ENCODE measurements at places on chromosomes 7 and 10.
A peak's percentile ranks its signal among the peaks of the same experiment; 100 is the strongest.

GRCh38 chr10:68560186-68560942, at the start of gene TET1:
TSS of gene TET1 (plus strand) at chr10:68560337. CDS start at chr10:68572339, 12,002 bp downstream.
- DNase-seq = no peak

DNA sequence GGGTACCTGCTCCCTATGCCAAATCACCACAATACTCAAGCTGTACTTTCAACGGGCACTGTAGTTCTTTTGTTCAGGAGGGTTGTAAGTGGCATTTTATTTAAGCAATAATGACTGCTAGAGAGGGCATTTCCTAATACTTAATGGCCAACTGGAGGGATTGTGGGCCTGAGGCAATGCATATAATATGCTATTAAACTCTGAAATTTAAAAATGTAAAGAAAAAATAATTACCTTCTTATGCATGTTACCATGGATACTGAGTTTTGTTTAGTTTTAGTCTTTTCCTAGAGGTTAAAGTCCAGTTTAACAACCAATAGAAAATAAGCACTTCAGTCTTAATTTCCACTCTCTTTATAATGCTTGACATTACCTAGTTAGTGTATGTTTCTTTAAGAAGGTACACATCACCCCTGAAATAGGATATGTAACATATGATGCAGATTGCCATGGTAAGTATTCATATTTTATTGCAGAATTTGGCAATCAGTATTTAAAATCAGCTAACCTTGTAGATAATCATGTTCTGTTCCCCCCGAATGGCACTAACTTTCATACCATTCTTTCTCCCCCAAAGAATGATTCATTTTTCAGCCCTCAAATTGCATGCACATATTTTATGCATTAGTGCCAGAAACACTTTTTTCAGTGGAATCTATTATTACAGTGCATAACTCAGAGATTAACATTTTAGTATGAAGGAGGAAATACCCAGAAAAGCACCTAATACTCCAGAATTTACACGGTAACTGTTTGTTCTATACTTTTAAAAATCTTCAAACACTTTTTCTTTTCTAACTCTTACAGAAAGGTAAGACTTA, 90.3 kb upstream of the ZNF438 start:
- no peak for DNase-seq

DNA sequence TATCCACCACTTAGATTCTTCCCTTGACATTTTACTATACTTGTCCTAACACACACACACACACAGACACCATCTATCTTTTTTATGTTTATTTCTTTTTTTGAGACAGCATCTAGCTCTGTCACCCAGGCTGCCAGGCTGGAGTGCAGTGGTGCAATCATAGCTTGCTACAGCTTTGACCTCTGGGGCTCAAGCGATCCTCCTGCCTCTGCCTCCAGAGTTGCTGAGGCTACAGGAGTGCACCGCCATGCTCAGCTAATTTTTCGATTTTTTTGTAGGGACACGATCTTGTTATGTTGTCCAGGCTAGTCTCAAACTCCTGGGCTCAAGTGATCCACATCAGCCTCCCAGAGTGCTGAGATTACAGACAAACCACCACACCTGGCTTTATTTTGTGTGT, 16.7 kb downstream of the WIPI2 start:
- peak; percentile 25 for DNase-seq

DNA sequence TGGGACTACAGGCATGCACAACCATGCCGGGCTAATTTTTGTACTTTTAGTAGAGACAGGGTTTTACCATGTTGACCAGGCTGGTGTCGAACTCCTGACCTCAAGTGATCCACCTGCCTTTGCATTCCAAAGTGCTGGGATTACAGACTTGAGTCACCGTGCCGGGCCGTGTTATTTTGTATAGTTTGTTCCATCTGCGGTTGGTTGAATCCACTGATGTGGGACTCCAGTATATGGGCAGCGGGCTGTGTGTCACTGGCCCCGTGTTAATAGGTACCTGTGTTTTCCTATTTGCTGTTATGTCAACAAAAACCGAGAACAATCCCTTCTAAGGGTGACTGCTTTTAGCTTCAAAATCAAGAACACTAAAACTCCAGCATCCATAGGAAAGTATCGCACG, 297.6 kb upstream of the PITRM1 start:
- no peak for DNase-seq

- DNase-seq = no peak
These were observed 17.6 kb downstream of the GPRIN2 start for GRCh38 chr10:46538717-46539426.

DNA sequence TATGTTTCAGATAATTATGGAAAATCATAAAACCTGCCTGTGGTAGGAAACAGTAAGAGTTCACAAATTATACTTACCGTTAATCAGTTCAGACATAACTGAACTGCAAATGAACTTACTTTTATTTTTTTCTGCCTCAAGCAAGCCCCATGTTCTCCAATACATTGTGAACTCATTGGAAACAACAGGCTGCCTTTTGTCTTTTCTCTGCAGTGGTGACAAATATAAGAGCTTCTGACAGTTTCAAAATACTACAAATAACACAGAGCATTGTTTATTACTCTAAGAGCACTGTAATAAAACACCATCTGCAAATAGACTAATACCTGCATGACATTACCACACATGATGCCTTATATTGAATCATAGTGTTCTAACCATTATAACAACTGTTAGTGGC, 94.0 kb upstream of the CDCA7L start:
- no peak for DNase-seq

DNA sequence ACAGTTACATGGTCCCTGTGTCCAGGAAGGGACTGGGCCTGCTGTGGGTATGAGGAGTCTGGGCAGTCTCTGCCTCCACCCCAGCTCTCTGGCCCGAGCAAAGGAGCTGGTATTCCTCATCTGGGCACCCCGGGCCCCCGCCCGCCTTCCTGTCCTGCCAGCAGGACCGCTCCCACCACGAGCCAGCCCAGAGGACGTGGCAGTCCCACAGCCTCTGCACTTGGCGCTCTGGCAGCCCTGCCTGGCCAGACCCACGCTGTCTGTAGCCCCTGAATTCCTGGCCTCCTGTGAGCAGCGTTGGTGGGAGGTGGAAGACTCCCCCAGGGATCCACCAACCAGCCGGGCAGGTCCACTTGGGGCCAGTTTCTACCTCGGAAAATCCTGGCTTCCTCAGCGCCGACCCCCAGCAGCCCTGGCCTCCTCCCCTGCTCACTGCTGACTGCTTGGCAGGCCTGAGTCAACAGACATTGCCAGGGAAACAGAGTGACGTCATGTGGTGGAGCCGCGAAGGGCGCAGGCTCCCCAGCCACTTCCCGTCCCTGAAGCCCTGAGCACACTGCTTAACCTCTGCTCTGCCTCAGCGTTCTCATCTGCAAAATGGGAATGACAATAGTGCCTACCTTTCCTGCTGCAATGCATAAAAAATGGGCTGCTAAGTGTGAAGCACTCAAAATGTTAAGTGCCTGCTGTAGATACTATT, 21.6 kb upstream of the LIMK1 start:
- peak; percentile 76 for DNase-seq

GRCh38 chr7:76063525-76063924, 15.6 kb downstream of the MDH2 start:
- no peak for DNase-seq

GRCh38 chr10:88500656-88501055, 82.5 kb downstream of the RNLS start:
- no peak for DNase-seq

DNA sequence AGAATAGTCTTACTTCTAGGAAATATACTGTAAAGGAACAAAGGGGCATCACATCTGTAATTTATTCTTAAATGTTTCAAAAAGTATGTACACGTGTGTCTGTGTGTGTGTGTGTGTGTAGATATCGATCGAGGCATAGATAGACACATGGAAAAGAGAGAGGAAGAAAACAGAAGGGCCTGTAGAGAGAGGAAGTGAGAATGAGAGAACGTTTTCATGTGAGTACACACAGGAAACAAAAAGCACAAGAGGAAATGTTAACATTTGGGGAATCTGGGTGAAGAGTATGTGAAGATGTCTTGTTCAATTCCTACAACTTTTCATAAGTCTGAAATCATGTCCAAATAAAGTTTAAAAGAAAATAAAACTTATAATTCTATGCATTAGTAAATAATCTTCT, 286.5 kb upstream of the SORCS1 start:
- no peak for DNase-seq

GRCh38 chr10:100510533-100511308, 8.9 kb downstream of the SEC31B start:
- DNase-seq = no peak

DNA sequence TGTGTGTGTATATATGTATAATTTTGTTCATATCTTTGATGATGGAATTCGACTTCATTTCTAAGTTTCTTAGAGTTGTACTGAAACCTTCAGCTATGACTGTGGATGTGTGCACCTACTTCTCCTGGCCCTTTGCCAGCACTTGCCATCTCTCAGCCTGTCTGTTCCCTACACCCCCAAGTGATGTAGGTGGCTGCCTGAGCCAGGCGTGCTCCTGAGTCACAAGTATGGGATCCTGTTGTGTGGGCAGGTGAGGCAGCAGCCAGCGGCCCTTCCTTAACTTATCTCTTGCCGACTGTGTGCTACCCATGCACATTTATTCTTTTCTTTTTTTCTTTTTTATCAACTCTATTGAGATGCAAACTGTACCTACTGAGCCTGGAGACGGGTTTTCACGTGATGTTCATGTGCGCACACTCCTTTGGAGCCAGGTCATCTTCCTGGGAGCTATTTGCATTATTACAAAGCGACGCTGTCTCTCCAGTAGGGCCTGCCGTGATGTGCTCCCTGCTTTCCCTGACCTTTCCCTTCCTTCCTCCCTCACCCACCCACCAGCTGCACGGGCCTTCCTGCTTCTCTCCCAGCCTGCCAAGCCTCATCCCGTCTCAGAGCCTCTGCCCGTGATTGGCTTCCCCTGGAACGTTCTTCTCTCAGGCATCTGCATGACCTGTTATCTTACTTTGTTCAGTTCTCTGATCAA, 31.3 kb upstream of the GALNT11 start:
- DNase-seq = no peak

DNA sequence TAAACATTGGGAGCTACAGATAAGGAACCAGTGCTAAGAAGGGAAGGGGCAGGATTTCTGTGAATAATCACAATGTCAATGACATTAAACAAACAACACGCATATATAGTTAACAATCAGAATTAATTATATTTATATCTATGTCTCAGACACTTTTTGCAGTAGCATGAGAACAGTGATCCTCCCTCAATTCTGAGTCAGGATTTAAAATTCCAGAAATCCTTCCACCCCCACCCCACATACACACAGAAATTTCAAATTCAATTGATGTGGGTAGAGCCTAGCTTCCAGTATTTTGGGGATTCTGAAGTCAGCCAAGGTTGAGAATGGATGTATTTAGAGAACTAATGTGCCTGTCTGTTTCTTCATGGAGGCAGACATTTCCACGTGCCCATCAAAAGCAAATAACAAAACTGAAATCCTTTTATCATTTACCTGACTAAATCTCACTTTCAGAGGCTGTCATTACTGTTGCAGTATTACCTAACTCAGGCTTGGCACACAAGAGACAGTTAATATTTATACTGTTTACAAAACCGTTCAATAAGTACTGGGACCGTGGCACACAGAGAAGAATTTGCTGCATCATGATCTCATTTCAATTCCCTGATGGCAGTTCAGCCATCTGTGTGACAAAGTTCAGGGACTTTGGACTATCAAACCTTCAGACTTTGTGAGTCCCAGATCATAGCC, 116.6 kb upstream of the PALS2 start:
- DNase-seq = no peak

DNA sequence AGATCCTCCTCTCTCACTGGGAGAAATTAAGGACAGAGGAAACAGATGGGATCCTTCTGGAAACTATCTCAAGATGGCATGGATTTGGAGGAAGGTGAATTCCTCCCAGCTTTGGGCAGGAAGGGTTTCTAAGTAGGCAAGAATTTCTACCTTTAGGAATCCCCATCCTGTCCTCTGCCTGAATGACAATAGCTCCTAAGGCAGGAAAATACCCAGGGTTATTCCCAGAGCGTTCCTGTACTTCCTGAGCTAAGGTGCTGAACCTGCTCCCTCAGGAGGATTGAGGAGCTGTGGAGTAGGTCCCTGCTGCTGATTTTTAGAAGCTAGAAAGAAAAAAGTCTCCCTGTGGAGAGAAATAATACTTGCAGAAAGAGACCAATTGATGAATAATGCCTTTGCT, 568 bp downstream of the MGAM2 start:
- DNase-seq = no peak

- DNase-seq = no peak
These were observed 57.6 kb downstream of the LRGUK start for GRCh38 chr7:134184767-134185166.

GRCh38 chr10:122567056-122567660, 6.6 kb downstream of the DMBT1 start:
- DNase-seq = no peak

- no peak for DNase-seq
These were observed 5.2 kb upstream of the C7orf33 start for GRCh38 chr7:148585399-148585798.

DNA sequence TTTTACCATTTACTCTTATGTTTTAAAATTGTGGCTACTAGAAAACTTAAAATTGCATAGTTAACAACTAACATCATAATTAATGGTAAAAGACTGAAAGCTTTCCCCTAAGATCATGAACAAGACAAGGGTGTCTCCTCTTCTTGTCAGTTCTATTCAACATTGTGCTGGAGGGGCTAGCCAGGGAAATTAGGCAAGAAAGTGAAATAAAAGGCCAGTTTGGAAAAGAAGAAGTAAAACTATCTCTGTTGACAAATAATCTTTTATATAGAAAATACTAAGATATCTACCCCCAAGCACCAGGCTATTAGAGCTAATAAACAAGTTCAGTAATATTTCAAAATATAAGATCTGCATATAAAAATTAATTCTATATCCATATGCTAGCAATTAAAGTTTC, 46.9 kb upstream of the MXI1 start:
- DNase-seq = no peak

DNA sequence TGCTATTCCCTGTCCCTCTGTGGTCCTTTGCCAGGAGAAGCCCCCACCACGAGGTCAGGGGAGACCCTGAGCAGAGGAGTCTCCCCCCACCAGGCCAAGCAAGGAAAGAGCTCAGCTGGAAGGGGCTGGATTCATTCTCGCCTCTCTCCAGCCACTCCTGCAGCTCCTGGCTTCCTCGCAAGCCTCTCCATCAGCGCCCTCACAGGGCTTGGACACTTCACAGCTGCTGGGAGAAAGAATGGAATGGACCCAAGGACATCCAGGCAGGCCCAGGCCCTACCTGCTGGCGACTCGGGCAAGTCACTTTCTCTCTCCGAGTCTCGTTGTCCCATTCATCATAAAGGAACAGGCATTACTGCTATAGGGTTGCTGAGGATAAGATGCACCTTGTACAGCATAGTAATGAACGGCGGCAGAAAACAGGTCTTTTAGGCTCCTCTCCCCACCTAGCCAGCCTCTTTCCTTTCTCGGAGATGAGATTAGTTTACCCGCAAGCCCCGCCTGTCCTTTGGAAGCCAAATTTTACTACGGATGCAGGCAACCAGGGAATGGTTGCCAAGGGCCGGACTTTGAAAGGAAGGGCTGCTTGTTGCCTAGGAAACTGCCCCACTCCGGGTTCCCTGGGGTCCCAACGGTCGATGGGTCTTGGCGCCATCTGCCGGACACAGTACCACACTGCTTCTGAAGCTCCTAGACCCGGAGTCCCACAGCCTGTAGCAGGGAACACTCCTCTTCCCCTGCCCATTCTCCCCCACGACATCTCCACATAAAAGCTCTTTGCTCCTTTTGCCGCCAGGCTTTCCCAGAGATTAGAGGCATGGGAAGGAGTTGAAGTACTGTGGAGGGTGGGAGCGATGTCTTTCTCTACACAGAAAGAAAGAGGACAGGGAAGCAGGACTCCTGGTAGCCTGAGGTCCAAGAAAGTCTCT, 22.3 kb downstream of the IMPDH1 start:
- no peak for DNase-seq
